Hematopoietic multipotent progenitor cell treated with erythropoietin and hydrocortisone succinate and interleukin-3 and kit ligand, for 8 days (in vitro differentiated cells): ENCODE measurements at places on chromosomes 16 and 17.

GRCh38 chr16:67883872-67884261 lies 818 bp upstream of the NRN1L start:
- peak; percentile 48 for DNase-seq

DNA sequence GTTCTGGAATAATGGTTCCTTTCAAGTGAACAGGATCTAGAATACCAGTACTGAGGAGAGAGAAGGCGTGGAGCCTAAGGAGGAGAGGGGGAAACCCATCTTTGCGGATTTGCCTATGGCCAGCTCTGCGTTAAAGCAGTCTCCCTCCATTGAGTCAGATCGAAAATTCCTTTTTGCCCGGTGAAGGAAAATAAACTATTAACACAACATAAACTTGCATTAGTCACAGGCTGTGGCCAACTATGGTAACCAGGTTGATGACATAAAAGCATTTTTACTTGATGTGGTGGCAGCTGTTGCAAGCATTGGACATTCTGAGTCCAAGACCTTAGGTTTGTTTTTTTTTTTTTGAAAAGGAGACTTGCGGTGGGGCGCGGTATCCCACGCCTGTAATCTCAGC lies 8.9 kb downstream of the LDAF1 start:
- DNase-seq, result no peak

DNA sequence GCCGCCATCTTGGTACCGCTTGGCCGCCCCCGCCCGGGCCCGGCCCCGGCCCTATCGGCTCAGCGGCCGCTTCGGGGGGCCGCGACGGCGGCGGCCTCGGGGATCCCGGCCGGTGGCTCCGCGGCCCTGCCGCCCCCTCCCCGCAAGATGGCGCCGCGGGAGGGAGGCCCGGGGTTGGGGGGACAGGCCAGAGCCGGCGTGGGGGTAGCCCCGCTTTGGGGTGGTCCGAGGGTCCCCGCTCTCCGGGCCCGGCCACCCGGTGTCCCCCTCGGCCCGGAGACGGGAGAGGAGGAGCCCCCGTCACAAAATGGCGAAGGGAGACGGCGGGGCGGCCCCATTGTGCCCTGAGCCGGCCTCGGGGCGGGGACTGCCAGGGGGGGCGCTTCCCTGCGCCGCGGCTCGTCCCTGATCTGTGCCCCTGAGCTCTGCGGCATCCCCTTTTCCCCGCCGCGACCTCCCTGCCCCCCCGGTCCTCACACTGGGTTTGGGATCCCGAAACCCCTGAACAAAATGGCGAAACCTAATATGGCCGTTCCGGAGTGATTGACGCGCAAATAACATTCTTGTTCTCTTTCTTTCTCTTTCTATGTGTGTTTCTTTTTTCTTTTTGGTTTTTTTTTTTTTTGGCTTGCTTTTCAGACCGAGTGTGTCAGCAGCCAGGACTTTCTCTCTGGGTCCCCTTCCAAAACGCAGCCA lies 986 bp downstream of the HAPSTR1 start:
- DNase-seq, result no peak

GRCh38 chr17:9402590-9403199 lies 172.9 kb downstream of the STX8 start:
- DNase-seq, result peak; percentile 53

- DNase-seq, result no peak
Observed at GRCh38 chr17:19497624-19498023, 36.0 kb upstream of the SLC47A1 start.

DNA sequence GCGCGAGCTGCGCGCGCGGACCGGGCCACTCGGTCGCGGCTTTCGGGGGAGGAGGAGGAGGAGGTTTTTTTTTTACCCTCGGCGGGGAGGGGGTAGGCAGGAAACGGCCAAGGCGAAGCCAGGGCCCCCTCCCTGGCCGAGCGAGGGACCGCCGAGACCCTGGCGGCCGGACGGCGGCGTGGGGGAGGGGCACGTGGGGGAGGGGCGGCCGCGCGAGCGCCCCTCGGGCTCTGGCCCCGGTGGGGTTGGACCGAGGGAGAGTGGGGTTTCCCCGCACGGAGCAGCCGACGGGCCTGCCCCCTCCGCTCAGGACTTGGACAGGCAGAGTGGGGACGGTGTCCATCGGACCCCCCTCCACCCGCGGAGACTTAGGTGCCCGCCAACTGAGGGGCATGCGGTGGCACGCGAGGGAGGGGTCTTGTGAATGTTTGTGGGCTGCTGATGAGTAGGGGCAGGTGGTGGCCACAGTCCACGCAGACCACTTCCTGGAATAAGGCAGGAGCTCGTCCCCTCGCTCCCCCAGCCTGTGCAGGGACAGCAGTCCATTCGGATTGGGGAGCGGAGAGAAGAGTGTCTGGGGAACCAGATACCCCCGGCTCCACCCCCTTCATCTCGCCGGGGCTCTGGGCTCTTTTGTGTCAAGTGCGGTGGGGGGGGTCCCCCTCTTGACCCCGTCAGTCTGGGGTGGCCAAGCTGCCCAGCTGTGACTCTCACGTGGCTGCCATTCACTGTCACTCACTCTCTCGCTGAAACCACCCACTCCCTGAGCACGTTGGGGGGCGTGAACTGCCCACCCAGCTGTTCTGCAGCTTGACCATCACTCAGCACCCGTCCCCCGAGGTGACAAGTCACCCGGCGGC lies 3.0 kb upstream of the CHD3 start:
- peak; percentile 60 for DNase-seq

- no peak for DNase-seq
Observed at GRCh38 chr17:78343187-78343542, 16.7 kb downstream of the SOCS3 start.

DNA sequence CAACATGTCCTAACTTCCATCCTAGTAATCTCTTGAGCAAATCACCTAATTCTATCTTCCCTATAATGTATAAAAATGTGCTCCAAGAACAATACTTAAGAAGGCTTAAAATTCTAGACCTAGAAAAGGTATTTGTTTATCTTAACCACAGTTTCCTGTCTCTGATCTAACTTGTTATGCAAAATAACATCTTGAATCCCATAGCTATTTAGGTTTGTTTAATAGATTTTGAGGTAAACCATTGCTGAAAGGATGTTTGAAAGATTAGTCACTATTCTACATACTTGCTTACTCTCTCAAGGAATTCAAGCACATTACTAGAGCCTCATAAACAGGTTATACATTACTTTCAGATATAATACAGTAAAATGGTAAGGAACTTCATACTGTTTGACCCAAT lies 13.0 kb downstream of the CA10 start:
- DNase-seq, result no peak

GRCh38 chr17:41440531-41441033 lies at the start of gene KRT38:
TSS of gene KRT38 (minus strand) at chr17:41440983. CDS start at chr17:41440921, 62 bp downstream.
- DNase-seq, result no peak

DNA sequence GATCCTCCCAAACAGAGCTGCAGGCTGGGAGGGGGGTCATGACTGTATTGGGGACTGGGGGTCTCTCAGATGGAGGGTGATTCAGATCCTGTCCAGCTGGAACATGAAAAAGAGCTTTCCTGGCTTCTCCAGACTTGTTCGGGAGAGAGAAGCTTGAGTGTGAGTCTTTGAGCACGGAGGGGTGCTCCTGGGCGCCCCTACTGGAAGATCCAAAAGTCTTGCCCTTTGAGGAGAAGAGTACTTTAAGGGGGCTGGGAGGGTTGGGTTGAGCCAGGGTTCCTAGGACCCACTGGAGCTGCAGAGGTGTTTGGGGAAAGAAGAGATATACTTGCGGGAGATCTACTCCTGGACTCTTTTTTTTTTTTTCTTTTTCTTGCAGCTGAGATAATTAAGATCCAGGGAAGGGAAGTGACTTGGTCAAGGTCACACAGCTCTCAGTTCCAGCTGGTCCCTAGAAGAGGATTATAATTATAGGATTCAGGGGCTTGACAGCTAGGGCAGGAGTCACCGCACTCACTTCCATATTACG lies 8.4 kb downstream of the RARA start:
- peak; percentile 77 for DNase-seq

DNA sequence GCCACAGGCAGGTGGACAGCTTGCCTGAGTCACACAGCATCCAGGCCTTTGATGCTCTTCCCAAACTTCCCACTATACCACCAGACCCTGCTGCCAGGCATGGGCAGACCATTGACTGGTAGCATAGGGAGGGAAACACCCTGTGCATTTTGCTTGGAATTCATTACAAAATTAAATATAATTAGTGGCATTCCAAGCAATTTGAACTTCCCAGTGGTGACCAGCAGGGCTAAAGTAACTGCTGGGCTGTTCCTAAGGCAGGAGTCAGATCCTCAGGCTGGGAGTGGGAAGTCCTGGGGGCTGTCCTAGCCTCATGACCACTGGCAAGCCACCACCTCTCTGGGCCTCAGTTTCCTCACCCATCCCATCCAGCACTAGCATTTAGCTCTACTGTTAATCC lies 3.8 kb downstream of the PRR15L start:
- no peak for DNase-seq

GRCh38 chr16:31251435-31251834 lies 8.3 kb upstream of the ITGAM start:
- DNase-seq, result no peak

DNA sequence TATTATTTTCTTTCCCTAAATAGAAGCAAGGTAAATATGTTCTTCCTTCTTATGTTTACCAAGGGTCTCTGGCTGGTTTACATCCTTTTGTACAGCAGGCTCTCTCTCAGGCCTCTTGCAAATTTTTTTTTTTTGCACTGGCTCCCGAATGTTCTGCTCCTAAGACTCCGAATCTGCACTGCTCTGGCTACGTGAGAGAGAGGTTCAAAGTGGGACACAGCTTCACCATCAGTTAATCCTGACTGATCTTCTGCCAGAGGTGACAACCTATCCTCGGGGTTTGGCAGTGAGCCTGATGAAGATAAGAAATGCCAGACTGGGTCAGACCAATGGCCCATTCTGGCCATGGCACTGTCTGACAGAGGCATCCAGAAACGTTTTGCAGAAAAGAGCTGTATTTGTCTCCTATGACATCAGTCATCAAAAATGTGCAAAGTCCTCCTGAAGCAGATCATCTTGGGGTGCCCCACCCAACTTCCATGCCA lies 136.9 kb downstream of the GRIN2A start:
- DNase-seq, result no peak

- DNase-seq, result peak; percentile 58
Observed at GRCh38 chr16:2250652-2251295, 613 bp downstream of the ECI1 start.

- DNase-seq, result no peak
Observed at GRCh38 chr17:81804559-81805399, 829 bp downstream of the GCGR start.

DNA sequence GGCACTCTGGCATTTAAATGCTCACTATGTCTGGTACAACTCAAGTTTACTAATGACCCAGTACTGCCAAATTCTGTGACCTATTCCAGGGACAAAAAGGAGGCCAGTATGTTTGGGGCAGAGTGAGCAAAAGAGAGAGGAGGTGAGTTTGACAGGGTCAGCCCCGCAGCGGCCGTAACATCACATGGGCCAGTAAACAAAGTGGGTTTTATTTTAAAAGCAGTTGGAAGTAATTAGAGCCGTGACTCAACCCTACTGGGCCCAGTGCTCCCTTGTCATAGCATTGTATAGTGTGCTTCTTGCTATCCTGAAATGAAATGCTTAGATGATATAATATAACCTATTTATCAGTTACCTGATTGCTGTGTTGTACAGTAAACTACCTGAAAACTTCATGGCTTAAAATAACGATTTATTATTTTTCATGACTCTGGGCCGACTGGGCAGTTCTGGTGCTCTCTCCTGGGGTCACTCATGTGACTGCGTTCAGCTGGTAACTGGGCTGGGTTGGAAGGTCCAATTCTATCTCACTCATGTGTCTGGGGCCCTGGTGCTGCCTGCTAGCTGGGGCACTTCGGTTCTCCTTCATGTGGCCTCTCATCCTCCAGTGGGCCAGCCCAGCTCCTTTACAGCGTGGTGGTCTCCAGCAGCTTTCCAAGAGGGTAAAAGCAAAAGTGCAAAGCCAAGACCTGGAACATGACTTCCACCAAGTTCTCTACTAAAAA lies 27.4 kb downstream of the IQCK start:
- no peak for DNase-seq

DNA sequence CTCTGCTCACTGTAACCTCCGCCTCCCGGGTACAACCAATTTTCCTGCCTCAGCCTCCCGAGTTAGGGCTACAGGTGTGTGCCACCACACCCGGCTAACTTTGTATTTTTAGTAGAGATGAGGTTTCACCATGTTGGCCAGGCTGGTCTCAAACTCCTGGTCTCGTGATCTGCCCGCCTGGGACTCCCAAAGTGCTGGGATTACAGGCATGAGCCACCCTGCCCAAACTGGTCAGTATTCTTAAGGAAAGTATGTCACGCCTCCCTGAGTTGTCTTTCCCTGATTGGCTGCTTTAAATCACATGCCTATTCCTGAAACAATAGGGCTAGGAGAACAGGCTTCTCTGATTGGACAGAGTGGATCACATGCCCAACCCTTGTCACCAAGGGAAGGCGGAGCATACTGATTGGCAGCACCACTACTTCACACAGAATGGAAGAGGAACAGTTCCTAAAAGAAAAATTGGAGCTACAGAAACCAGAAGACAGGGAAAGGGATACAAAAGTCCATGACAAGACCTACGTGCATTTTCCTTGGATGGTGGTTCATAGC lies 17.6 kb upstream of the CYB5B start:
- peak; percentile 55 for DNase-seq

GRCh38 chr16:67196881-67197280 lies 2.0 kb upstream of the ELMO3 start:
- DNase-seq, result no peak

DNA sequence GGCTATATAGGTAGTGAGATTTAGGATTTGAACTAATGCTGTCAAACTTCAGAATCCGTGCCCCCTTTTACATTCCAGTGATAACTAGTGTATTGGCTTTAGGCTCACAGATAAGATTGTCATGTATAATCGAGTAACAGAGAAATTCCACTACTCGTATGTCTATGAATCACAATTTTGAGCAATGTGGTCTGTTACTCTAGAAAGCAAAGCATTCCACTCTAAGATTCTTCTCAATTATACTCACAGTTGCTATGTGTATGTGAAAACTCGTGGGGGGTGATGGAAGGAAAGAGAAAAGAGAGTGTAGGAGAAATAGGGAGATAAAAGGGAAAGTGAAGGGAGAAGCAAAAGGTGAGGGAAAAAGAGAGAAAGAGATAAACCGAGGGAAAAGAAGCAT lies 1175.1 kb upstream of the GOT2 start:
- DNase-seq, result no peak

GRCh38 chr17:16486373-16487250 lies 5.4 kb downstream of the LRRC75A start:
- peak; percentile 8 for DNase-seq

DNA sequence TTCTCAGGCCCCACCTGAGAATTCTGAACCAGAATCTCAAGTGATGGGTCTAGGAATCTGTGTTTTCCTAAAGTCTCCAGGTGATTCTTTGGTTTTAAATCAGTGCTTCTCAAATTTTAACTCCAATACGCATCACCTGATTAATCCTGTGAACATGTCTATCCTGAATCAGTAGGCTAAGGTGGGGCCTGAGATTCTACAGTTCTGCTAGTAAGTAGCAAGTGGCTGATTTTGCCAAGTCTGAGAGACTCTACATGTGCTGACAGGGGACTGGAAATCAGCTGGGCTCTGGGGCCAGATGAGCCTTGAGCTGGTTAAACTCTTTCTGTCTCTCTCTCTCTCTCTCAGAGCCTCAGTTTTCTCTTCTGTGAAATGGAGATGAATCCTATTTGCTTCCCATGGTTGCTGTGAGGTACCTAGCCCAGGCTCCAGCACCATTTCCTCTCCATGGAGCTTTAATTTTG lies 9.0 kb downstream of the CCR7 start:
- no peak for DNase-seq
